ENCODE measurements at places on chromosomes 7 and 10.

- DNase-seq = no peak
Observed at GRCh38 chr10:9625304-9625703, 1392.4 kb upstream of the CELF2 start.

GRCh38 chr7:25122373-25122772 lies 2.7 kb downstream of the CYCS start:
- DNase-seq = no peak

GRCh38 chr7:125651823-125652528 lies 722.4 kb upstream of the POT1 start:
- no peak for DNase-seq

- no peak for DNase-seq
Observed at GRCh38 chr10:60155099-60155877, 234.4 kb downstream of the ANK3 start.

DNA sequence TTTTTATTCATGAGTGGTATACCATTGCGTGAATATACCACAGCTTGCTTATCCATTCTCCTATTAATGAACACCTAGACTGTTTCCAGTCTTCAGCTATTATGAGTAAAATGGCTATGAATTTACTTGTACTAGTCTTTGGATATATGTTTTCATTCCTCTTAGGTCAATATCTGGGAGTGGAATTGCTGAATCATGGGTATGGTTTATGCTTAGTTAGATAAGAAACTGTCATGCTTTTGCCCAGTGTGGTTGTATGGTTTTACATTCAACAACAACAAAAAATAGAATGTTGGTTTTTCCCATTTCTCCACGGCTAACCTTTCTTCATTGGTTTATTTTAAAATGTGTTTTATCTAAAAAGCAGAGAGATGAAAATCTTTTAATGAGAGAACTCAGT lies 308.3 kb downstream of the PHF14 start:
- DNase-seq = no peak

GRCh38 chr7:30119890-30120577 lies 14.8 kb upstream of the MTURN start:
- no peak for DNase-seq

- DNase-seq = no peak
Observed at GRCh38 chr10:129896860-129897200, 67.2 kb downstream of the EBF3 start.

DNA sequence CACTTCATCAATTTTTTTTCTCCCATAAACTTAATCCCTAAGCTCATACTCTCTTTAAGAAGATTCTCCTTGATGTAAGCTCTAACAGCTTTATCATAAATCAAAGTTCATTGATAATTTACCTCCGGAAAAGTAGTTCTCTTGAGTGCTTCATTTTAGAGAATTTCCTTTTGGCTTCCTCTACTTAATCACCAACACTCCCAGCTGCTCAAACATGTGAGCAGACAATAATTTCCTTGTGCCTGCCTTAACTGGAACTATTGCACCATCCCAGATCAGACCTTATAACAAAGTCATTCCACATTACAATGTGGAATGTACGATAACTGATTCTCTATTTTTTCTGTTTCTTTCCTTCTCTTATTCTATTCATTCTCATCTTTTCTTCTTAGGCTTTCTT lies 5.9 kb downstream of the FEZF1 start:
- no peak for DNase-seq

DNA sequence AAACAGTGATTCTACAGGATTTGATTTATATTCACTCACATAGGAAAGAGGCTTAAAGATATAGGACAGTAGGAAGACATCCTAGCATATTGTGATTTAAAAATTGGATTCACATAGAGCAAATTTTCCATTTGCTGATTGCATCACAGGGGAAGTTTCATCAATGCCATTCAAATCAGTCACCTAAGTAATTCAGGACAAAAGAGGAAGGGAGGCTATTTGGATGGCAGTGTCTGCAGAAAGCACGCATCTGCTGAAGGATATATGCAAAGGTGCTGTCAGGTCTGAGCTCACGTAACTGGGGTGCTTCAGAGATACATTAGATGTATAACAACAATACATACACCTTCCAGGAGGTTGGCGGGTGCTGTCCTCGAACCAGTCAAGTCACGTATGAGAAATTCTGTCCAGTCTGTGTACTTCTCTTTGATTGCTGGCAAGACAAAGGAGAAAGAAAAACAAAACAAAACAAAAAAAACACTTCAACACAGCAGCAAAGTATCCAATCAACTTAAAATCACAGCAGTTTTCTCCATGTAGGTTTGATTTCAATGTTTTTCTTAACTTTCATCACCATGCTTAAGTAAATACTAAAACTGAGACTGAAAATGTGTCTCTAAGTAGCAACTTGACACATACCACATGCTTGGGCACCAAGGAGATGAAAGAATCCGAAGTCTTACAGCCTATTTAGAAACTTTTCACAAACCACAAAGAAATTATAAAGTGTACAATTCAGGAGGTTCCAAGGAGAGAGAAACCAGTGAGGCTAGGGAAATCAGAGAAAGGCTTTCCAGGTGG lies 125.1 kb downstream of the SFMBT2 start:
- DNase-seq = no peak

Data from stimulated activated CD4-positive, alpha-beta T cell treated with anti-CD3 and anti-CD28 coated beads, TNF-alpha, amount 100 ng/mL, for 24 hours (primary cell).